ENCODE measurements at places on chromosomes 1 and 21. TPM values are rescaled to one million over a fixed set of nuclear protein-coding genes. Genes with fewer than 3 reads are reported as not detected.
A peak's percentile ranks its signal among the peaks of the same experiment; 100 is the strongest.

Gene XCL1
- 1.6 TPM for polyA plus RNA-seq

DNA sequence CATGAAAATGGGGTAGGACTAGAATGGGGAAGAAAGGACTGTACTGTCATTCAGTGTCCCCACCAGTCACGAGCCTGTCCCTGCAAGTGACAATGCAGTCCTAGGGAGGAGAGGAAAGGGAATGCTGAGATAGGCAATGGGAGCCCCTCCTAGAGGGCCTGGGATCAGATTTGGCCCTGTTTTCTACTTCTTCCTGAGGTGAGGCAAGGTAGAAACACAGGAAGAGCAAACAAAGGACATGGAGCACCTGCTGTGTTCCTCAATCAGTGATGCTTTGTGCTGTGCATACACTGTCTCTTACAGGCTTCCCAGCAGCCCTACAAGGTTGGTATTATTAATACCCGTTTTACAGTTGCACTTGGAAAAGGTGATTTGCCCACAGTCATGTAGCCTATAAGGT, 6.1 kb downstream of the FABP3 start:
- no peak for DNase-seq

GRCh38 chr1:204791453-204792353, 79.0 kb upstream of the NFASC start:
- DNase-seq: peak; percentile 68

Gene AMY1B
- not detected for polyA plus RNA-seq

- no peak for DNase-seq
Observed at GRCh38 chr1:51093581-51093980, 8.4 kb upstream of the C1orf185 start.

Gene KCNA3
- 0.37 TPM for polyA plus RNA-seq

- DNase-seq: no peak
Observed at GRCh38 chr1:71413441-71414175, 332.8 kb upstream of the ZRANB2 start.
